AG08395 (cell line): ENCODE measurements at places on chromosomes 5 and 9.

DNA sequence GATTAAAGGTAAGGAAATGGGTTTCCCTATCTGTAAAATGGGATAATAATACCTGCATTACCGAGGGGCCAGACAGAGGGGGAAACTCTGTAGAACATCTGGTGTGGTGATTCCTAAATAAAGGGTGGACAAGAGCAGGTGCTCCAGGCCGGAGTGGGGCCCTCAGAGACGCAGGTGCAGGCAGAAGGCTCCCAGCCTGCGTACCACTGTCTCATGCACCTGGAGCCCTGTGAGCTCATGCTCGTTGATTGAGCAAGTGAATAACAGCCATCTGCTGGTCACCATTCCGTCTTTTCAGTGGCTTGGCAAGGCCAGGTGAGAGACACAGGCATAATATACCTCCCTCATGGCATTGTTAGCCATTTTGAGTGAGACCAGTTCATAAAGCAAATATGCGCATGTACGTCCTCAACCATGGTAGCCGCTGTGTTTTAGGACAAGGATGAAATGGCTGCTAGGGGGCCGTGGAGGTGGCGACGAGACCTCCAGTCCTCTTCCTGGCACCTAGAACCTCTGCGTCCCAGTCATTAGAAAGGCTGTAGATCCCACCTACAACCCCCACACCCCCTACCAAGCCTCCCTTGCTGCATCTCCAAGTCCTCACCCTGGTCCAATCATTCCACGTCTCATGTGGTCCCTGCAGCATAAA, 198.0 kb upstream of the MVB12B start:
- no peak for DNase-seq

DNA sequence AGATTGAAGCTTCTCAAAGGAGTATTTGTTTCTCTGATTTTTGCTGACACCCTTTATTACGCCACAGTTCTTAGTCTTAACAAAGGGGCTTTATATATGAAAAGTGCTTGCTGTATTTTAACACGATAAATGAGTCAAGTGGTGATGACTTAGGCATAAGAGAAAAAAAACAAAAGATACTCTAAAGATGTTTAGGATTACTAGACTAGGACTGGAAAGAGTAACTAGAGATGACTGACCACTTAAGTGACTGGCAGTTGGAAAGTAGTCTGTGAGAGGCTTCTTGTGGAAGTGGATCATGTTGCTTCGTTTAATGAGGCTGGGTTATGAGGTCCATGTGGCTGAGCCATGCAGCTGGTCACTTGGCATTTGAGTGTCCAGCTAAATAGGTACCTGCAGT, 69.4 kb upstream of the ACTBL2 start:
- no peak for DNase-seq

GRCh38 chr5:15550502-15551112, 50.6 kb downstream of the FBXL7 start:
- no peak for DNase-seq

- DNase-seq: no peak
Observed at GRCh38 chr5:34869256-34869655, 30.3 kb downstream of the TTC23L start.

GRCh38 chr9:131348631-131349521, 45.0 kb upstream of the PRRC2B start:
- no peak for DNase-seq

DNA sequence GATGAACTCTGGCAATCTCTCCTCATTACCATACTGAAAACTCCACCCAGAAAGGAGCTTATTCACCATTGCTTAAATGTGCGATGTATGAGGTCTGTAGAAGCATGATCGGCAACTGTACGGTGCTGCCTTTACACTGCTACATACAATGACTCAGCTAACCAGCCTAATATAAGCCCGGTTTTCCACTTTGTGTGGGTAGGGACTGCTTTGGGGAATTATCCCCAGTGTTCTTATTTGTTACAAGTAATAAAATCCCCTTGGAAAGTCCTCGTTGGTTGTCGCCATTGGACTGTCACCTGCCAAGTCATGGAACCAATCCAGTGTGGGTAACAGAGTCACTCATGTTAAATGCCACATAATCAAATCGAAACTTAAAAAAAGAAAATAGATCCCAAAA, 23.5 kb upstream of the TENT2 start:
- no peak for DNase-seq

DNA sequence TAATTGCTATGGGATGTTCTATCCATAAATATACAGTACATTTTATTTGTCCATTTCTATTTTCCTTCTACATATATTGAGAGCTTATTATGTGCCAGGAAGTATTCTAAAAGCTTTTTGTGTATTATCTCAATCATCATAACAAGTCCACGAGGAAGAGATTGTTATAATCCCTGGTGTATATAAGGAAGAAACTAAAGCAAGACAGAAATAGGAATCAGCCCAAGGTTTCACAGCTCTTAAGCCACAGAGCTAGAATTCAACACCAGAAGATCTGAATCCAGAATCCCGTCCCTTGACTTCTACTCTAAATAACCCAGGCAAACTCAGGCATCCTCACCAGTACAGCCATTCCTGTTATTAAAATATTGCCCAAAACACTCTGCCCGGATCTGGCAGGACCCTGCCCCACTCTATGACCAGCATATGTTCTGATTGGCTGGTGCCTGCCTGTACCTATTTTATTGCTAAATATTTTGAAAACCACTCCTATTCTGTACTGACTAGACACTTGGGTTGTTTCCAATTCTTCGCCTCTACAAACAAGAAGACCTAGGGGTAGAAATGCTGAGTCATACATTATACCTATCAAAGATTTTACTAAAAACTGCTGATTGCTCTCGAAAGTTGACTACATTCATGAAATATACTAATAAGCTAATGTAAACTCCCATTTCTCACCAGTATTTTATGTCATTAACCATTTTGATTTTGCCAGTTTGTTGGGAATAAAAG, 297.4 kb downstream of the ENC1 start:
- DNase-seq: no peak
